A549 treated with DMSO at 1 μM for 4 hours (cell line): ENCODE measurements at places on chromosomes 13 and 19. TPM values are rescaled to one million over a fixed set of nuclear protein-coding genes. Genes with fewer than 3 reads are reported as not detected.

ZNF586 gene
- 6.4 to 7.9 TPM (median 7.0 TPM) in 5 replicates for total RNA-seq

SEMA6B gene
- total RNA-seq = 5.9 to 7.7 TPM (median 6.8 TPM) in 5 replicates

LILRA5 gene
- total RNA-seq = not detected in 5 replicates

ZNF77 gene
- 1.3 to 2.4 TPM (median 1.8 TPM) in 5 replicates for total RNA-seq

KLK5 gene
- total RNA-seq = 0.08 TPM in 1 of 5 replicates, not detected in the others

JOSD2 gene
- 60.9 to 87.3 TPM (median 69.0 TPM) in 5 replicates for total RNA-seq

JAK3 gene
- total RNA-seq = 0.20 to 0.43 TPM (median 0.26 TPM) in 5 replicates

CDC42EP5 gene
- total RNA-seq = not detected in 5 replicates

TMPRSS9 gene
- total RNA-seq = 0.02 to 0.08 TPM in 2 of 5 replicates, not detected in the others

CGB5 gene
- total RNA-seq = 1.0 to 1.6 TPM (median 1.4 TPM) in 5 replicates

CRTC1 gene
- total RNA-seq = 2.2 to 5.6 TPM (median 4.6 TPM) in 5 replicates

BBC3 gene
- 21.9 to 31.1 TPM (median 28.0 TPM) in 5 replicates for total RNA-seq

TMEM86B gene
- total RNA-seq = 3.2 to 7.0 TPM (median 4.7 TPM) in 5 replicates

ZNF470 gene
- total RNA-seq = 1.1 to 1.9 TPM (median 1.7 TPM) in 5 replicates

NAPSA gene
- 0.58 to 1.6 TPM (median 1.4 TPM) in 5 replicates for total RNA-seq

ZNF534 gene
- total RNA-seq = not detected in 5 replicates

DMWD gene
- 27.0 to 40.1 TPM (median 36.3 TPM) in 5 replicates for total RNA-seq

DZIP1 gene
- total RNA-seq = 9.5 to 15.2 TPM (median 13.9 TPM) in 5 replicates

URAD gene
- not detected in 5 replicates for total RNA-seq

PSPN gene
- 0.41 to 1.1 TPM (median 0.88 TPM) in 5 replicates for total RNA-seq
